NCI-H1694 (cell line): ENCODE measurements at places on chromosomes 6 and 20.

DNA sequence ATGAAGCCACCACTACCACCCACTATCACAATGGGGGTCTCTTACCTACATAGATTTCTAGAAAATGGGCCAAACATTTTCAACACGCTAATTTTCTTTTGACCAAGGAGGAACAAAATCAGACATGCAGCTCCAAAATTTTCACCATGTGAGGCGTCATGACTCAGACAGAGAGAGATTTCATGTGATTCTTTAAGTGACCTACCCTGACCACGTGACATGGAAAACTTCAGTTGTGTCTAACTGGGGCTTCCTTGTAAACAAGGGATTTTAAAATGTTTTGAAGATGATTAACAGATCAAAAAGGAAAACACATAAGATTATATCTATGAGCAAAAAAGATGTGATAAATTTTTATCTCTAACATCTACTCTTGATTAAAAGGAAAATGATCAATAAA is 199.2 kb downstream of the TBXT start:
- no peak for DNase-seq

- DNase-seq: peak; percentile 17
Observed at GRCh38 chr20:52190437-52191131, 995 bp downstream of the ZFP64 start.

DNA sequence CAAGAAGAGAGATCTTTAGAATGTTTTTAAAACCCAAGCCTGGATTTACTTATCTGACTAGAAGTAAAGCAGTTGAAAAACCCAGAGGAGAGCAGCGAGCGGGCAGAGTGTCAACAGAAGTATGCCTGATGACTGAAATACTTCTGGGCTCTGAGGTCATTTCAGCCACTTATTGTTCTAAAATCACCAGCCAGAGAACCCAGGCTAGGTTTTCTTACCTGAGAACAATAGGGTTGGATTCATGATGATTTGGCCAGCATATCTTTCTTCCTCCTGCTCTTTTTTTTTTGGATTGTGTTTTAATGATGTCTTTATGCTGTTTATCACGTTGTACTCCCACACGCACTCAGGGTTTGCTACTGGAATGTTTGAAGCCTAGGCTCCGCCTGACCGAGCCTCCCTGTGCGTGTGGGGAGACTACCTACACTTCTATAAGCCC is 63.0 kb upstream of the KIF25 start:
- DNase-seq: no peak

- no peak for DNase-seq
Observed at GRCh38 chr6:10615675-10616074, 78.7 kb downstream of the C6orf52 start.

DNA sequence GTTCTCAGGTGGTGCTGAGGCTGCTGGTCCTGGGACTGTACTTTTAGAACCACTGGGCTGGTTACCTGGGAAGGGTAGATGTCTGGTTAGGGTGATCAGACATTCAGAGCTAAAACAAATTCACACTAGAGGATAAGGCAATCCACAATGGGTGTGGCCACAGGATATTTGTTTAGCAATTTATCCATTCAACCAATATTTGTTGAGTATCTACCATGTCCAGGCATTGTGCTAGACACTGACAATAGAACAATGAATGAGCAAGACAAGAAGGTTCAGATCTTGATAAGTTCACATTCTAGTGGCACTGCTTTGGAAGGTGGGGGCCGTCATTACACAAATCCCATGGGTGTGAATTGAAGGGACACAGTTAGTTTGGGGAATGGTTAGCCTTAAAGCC is 131.7 kb downstream of the BCAS1 start:
- no peak for DNase-seq

DNA sequence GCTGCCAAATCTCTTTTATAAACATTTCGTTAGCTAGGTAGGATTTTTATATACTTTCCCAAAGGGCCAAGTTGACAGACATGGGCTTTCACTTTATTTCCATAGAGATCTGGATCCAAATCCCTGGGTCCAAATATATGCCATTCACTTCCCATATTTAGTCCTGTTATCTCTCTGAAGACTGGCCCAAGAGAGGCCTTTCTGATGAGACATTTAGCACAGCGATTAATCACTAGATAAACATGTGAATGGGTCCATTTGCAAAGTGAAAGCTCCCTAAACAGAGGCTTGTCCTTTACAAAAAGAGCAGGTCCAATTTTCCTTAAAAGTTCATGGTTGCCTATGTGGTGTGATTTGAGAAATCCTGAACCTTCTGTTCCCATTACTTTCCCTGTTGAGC is 132.6 kb downstream of the TRMT11 start:
- no peak for DNase-seq

DNA sequence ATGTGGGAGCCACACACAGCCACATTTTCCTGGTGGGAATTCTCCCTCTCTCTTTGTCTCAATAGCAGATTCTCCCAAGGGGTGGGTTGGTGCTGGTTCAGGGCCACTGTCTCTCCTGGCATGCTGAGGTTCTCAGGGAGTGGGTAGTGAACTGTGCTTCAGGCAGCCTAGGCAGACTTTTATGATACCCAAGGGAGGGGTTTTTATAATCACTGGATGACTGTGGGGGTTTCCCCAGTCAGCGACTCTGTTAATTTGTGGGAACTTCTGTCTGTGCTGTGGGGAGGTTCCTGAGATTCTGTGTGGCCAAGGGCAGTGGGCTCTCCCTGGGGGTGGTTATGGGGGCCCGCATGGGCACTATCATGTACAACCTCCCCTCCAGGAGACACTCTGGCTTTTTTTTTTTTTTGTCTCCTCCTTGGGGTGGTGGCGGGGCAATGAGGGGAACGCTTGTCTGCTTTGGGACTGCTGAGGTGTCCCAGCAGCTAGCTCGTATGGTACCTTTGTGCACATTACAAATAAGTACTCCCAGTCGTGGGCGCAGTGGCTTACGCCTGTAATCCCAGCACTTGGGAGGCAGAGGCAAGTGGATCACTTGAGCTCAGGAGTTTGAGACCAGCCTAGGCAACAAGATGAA is 10.0 kb downstream of the PTK7 start:
- DNase-seq: no peak

DNA sequence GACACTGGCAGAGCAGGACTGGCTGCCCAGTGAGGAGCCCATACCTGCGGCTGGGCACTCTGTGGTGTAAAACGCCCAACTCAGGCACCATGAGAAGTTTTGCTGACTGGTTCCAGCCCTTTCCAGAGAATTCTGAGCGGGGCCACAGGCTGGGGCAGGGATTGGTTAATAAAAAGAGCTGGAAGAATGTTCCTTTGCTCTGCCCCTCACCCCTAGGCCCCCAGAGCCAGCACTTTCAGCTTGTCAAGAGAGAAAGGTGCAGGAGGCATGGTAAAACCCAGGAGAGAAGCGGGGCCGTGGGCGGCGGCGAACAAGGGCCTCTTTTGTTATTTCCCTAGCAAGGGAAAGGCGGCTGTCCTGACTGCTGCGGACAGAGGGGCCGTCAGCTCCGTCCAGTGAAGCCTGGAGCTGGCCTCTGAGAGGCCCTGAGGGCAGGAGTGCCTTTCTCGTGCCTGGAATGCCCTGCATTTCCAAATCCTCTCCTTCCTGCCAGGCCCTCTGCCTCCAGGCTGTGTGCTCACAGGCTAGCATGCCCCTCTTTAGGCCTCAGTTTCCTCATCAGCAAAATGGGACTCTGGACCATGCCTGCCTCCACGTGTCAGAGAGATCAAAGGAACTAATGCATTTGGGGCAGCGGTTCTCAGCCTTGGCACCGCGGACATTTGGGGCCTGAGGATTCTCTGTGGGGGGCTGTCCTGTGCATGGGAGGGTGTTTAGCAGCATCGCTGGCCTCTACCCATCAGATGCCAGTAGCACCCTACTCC is 12.9 kb downstream of the SLC13A3 start:
- no peak for DNase-seq

- DNase-seq: no peak
Observed at GRCh38 chr6:74611220-74611619, 594.6 kb downstream of the COL12A1 start.

- DNase-seq: no peak
Observed at GRCh38 chr6:169969372-169970099, 218.1 kb downstream of the ERMARD start.

DNA sequence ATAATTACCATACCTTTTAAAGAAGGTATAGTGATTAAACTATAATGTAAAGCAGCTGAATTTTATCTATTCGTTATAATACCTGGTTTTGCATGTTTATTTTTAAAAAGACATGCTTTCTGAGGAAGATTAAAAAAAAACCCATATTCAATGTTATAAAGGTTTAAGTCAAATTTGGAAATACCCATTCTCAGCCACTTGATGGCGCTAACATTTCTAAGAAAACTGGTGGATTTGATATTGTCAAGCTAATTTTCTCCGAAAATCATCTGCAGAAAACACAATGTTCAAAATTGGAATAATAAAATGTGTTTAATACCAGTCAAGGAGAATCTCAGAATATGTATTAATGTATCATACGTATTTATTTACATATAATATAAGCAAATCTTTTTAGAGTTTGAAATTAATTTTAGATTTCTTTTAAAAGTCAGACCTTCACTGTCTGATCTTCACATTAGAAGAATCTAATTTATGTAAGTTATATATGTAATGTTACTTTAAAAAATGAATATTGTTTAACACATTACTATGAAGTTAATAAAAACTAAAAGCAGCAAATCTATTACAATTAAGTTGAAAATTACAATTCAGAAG is 35.0 kb downstream of the SHPRH start:
- peak; percentile 1 for DNase-seq

- no peak for DNase-seq
Observed at GRCh38 chr20:61958773-61959700, 106.6 kb downstream of the TAF4 start.

- no peak for DNase-seq
Observed at GRCh38 chr6:85419046-85419759, 30.7 kb upstream of the NT5E start.

DNA sequence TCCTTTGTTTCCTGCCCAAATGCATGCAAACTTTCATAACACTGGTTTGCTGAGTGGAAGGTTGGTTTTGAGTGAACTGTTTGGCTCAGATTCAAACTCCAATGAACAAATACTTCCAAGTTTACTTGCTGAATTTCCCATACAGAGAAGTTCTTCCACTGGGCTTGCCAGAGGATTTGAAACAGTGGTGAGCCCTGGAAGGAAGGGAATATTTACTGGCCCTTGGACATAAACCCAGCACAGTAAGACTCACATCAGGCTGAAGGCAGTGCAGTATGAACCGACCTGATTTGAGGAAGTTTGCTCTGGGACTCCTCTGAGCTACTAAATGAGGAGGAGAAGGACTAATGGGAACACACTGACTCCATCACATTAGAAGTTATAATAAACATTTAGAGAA is 3.8 kb downstream of the TRAF3IP2 start:
- no peak for DNase-seq

- DNase-seq: no peak
Observed at GRCh38 chr6:100809346-100809745, 71.8 kb downstream of the ASCC3 start.

DNA sequence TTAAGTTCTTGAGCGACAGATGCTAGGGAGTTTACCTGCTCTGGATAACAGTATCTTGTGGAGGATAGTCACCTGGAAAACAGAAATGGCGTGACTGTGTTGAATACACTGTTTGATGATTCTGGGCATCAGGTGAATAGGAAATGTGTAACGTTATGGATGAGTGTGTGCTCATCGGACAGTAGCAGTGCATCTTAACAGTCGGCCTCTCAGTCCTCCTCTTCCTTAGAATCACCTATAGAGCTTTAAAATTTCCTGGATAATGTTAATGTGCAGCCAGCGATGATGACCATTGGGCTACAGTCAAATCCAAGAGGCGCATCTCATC is 217.7 kb downstream of the OR2B2 start:
- no peak for DNase-seq

DNA sequence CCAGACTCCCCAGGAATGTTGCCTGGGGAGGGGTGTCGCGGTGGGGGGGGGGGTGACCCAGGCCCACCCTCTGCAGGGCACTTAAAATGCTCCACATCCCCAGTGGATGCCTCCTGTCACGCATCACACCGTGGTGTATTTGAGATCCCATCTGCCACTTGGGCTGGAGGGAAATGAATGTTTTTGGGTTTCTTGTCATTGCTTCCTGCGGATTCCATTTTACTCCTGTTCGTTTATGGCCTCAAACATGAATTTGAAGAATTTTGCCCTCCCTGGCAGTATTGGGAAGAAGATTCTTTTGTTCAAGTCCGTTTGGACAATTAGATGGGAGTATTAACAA is 544 bp upstream of the KHDC1 start:
- no peak for DNase-seq

DNA sequence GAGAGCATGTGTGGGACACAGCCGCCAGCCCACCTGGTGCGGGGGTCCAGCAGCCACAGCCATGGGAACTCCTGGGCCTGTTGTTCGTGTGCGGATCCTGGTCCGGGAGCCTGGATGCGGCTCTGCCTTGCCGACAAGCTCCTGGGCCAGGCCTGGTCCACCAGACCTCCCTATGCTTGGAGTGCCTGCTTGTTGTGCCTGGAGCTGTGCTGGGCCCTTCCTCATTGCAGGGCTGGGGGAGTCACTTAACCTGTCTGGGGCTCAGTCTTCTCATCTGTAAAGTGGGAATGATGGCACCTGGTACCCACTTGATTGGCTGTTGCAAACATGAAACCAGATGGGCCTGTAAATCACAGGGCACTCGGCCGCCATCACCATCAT is 2.6 kb upstream of the OSBPL2 start:
- no peak for DNase-seq

DNA sequence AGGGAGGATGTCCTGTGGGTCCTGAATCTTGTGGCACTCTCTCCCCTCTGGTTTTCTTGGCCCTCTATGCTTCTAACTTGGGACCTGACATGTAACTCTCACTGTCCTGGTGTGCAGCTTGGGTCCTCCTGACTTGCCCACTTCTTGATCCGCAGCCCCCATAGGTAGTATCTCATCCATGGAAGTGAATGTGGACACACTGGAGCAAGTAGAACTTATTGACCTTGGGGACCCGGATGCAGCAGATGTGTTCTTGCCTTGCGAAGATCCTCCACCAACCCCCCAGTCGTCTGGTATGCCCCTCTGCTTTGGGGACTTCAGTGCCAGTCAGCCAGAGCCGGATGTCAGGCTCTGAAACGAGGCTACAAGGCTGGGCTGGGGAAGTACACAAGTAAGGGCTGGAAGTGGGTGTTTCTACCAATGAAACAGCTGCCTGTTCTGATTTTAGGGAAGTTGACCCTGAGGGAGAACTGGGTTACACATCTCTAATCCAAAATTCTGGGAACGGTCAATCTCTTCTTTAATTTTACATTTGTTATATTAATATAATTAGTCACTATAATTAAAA is 641 bp downstream of the DBNDD2 start:
- no peak for DNase-seq

DNA sequence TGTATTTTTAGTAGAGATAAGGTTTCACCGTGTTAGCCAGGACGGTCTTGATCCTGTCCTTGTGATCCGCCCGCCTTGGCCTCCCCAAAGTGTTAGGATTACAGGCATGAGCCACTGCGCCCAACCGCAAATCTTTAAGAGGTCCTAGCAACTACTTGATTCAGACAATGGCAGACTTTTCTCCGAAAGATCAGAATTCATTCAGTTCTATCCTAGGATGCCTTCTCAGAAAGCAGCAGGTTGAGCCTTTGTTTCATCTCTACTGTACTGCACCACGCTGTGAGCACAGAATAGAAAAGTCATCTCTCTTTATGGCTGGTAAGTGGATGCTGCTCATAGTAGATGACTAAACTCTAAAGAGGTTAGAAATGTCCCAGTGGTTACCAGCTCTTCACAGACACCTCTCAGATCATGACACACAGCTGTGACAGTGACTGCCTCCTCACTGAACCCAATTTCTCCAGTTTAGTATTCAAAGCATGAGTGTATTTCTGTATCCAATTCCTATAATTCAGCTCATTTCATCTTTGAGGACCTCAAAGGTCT is 6.0 kb upstream of the HSF2 start:
- no peak for DNase-seq
